ENCODE measurements at places on chromosomes 1 and 21. TPM values are rescaled to one million over a fixed set of nuclear protein-coding genes. Genes with fewer than 3 reads are reported as not detected.
A peak's percentile ranks its signal among the peaks of the same experiment; 100 is the strongest.

GRCh38 chr1:108841703-108842102 lies 15.2 kb downstream of the AKNAD1 start:
- DNase-seq, result no peak

DNA sequence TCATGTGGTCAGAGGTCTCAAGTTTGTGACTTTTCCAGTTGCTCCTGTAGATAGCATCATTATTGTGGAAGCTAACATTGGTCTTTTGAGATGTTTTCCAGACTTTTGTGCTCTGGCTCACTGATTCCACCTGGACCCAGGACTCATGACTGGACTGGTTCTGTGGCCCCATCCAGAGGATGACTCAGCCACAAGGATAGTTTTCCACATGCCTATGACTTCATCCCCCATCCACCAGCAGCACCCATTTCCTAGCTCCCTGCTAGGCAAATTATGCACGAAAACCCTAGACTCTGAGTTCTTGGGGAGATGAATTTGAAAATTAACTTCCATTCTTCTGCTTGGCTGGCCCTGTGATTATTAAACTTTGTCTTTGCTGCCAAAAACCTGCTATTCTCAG lies 949.3 kb downstream of the MRPL39 start:
- DNase-seq, result no peak

The LRRC71 gene
- total RNA-seq, result 0.53 TPM

The STRIP1 gene
- 33.6 TPM for total RNA-seq

DNA sequence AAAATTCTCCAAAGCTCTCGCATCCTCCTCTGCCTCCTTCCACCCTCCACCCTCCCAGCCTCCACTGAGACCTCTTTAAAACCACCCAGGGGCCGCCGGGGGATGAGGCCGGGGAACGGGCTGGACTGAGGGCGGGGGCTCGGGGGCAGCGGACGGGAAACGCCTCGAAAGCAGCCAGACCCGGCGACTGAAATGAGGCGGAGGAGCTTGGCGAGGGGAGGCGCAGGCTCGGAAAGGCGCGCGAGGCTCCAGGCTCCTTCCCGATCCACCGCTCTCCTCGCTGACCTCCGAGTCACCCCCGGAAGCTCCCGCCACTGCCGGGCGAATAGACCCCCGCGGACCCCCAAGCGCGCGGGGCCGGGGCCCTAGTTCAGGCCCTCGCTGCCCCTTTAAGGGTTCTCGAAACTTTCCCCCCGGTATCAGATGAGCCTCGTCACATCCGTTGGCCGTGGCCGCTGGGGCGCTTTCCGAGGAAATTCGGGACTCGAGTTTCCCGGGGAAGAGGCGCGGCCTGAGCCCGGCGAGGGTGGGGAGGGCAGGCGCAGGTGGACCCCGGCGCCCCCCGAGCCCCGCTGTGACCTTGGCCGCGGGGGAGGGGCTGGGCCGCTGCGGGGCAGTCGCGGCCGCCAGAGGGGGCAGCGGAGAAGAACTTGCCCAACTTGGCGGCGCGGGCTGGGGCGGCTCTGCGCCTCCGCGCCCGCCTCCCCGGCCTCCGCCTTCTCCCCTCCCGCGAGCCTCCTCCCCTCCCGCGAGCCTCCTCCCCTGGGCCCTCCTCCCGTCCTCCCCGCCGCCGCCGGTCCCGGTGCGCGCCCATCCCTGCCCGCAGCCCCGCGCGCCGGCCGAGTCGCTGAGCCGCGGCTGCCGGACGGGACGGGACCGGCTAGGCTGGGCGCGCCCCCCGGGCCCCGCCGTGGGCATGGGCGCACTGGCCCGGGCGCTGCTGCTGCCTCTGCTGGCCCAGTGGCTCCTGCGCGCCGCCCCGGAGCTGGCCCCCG lies at the start of gene BACE2:
BACE2 (plus strand) TSS at position 813 of the 995 bp plus-strand sequence; CDS start at position 917, 104 bp downstream.
- peak; percentile 93 for DNase-seq

- DNase-seq, result no peak
Measured at GRCh38 chr1:98453066-98453465, 208.5 kb upstream of the SNX7 start.

The APH1A gene
- total RNA-seq, result 83.0 TPM

DNA sequence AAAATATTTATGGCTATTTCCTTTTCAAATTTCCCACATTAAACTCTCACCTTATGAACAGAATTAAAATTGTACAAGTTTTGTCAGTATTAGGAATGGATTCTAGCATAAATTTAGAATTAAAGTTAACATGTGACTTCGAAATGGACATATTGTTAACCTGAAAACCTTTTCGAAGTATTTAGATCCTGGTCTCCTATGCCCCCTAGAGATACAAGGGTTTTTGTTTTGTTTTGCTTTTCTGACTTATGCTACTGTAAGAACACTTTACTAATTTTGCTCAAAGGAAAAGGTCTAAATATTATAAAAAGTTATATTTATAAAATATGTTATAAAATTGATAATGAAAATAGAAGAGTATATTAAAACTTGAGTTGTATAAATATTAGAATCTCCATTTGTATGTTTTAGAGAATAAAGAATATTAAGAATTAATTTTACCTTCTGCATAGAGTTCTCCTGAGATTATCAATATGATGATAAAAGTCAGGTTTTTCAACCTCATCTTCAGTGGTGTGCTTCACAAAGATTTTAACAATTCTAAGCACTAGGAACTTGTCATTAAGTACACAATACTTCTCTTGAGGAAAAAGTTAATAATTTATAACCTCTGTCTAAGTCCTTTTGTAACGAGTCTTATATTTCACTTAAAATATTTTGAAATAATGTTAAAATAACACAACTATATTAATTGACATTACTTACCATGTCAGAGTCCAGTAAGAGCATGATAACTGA lies at the start of gene F13B:
F13B (minus strand) TSS at position 542 of the 738 bp plus-strand sequence; CDS start at position 505, 37 bp downstream.
- no peak for DNase-seq

The CHI3L1 gene
- total RNA-seq, result 0.13 TPM

The EFNA3 gene
- 2.1 TPM for total RNA-seq

- peak; percentile 74 for DNase-seq
Measured at GRCh38 chr1:82946096-82946605, 1052.8 kb downstream of the TTLL7 start.

DNA sequence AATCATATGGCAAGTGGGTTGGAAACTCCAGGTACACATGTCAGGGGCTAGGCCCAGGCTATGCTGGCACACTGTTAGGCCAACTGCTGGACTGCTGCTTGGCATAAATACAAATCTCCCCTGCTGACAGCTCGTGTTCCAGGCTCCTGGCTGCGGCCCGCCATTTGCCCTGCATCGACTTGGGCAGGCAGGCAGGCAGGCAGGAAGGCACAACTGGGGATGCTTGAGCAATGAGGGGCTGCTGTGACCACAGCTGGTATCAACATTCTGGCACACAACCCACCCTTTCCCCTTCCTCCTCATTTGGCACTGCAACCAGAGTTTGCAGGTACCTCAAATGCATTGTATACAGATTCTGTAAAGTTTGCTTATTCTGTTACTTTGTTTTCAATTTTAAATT lies 53.2 kb downstream of the SAMSN1 start:
- DNase-seq, result no peak

GRCh38 chr1:113040041-113040440 lies 33.0 kb upstream of the LRIG2 start:
- no peak for DNase-seq

GRCh38 chr1:229365569-229365968 lies 22.7 kb upstream of the CCSAP start:
- DNase-seq, result no peak

GRCh38 chr1:182275271-182275670 lies 116.3 kb downstream of the GLUL start:
- no peak for DNase-seq

The GNAT2 gene
- 0.13 TPM for total RNA-seq

The F13B gene
- not detected for total RNA-seq

GRCh38 chr1:48870596-48870995 lies 93.9 kb upstream of the BEND5 start:
- peak; percentile 7 for DNase-seq

The PAPPA2 gene
- total RNA-seq, result 4.2 TPM

- DNase-seq, result no peak
Measured at GRCh38 chr1:12037486-12038355, 18.4 kb downstream of the MIIP start.

The TNFRSF18 gene
- total RNA-seq, result 2.7 TPM

The ZBTB8B gene
- total RNA-seq, result 0.13 TPM

The KRTAP20-3 gene
- total RNA-seq, result not detected

DNA sequence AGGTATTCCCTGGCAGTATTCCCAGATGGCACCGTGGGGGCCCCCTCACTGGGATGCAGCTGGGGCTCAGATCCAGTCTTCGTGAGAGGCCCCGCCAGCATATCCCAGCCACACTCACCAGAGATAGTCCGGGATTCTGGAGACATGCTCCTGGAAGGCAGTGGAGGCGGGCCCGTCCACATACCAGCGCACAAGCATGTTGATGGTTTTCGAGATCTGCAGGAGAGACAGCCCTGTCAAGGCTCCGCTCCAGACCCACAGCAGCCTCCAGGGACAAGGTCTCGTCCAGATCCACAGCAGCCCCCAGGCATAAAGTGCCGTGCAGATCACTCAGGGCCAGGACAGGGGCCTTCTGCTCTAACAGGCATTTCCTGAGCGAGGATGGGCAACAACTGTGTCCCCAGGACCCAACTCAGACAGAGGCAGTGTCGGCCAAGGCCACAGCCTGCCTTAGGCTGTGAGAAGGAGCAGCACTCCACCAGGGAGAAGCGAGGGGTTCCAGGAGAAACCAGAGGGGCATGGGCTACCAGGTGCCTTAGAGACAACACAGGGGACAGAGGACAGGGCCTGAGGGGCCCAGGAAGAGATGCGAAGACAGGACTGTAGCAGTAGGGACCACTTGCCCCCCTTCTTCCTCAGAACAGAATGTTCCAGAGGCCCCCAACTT lies 14.8 kb downstream of the LSS start:
- DNase-seq, result no peak

- DNase-seq, result no peak
Measured at GRCh38 chr1:19811206-19811851, 3.8 kb downstream of the RNF186 start.

GRCh38 chr1:81706650-81707435 lies 93.9 kb upstream of the ADGRL2 start:
- DNase-seq, result no peak

DNA sequence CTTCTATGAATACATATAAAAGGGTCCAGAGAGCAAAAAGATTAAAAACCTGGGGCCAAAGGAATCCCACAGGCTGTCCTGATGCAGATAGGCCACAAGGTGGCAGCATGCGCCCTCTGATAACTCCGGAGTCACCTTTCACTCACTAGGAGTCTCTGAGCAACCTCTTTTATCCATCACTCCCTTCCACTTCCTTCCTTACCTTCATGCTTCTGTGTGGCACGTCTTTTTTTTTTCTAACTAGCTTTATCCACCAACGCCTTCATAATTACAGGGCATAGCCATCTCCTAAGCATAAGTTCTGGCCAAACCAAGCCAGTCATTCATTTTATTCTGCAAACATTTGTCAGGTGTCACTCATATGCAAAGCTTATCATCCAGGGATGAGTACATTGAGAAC lies 3.9 kb upstream of the PGLYRP4 start:
- peak; percentile 71 for DNase-seq

DNA sequence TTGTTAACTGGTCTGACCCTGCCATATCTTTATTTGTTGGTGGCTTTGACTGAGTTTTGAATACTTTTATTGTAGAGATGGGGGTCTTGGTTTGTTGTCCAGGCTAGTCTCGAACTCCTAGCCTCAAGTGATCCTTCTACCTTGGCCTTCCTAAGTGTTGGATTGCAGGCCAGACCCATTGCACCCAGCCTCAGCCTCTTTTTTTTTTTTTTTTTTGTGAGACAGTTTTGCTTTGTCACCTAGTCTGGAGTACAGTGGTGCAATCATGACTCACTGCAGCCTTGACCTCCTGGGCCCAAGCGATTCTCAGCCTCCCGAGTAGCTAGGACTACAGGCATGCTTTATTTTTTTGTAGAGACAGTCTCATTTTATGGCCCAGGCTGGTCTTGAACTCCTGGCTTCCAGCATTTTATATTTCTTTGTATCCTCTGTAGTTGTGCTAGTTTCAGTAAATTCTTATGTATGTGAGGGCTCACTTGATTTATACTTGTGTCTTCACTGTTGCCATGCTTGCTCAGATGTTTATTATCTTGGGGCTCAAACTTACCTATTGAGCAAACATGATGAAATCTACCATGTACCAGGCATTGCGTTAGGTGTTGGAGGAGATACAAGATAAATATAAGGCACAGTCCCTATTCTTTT lies 24.1 kb downstream of the THRAP3 start:
- no peak for DNase-seq

The THEM5 gene
- total RNA-seq, result not detected

DNA sequence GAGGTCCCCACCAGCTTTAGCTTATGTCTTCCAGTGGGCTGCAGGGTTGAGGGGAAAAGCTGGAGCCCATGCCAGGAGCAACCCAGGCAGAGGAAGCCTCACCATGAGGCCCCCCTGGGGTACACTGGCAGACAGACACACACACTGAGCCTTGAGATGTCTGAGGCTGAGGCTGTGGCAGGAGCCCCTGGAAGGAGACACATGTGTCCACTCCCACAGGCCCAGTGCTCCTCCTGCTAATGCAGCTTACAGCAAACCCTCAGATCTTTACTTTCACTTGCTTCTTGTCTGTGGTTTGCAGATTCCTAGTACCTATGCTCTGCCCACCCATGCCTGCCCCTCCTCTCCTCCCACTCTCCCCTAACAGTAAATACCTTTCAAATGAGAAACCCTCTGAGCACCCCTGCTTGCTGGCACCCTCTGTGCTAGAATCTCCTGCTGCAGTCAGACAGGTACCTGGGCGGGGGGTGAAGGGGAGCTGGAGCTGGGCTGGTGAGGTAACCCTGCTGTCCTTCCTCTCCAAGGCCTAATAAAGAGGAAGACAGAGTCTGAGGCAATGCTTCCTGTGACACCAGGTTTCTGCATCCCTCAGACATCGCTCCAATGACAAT lies 63.4 kb upstream of the NEK2 start:
- no peak for DNase-seq

The DENND2C gene
- 7.4 TPM for total RNA-seq

- no peak for DNase-seq
Measured at GRCh38 chr1:111141245-111142220, 1.5 kb downstream of the CEPT1 start.

The THEMIS2 gene
- total RNA-seq, result 3.1 TPM

GRCh38 chr21:37566790-37567615 lies 200.4 kb downstream of the DYRK1A start:
- peak; percentile 44 for DNase-seq

The SPRR2E gene
- not detected for total RNA-seq

The TMEM200B gene
- 10.1 TPM for total RNA-seq

- no peak for DNase-seq
Measured at GRCh38 chr1:44707112-44707881, 23.7 kb downstream of the RNU5D-1 start.

- DNase-seq, result no peak
Measured at GRCh38 chr1:160827418-160827817, 31.4 kb downstream of the LY9 start.

Measured in muscle of leg (tissue), 16 donors.